NCI-H526 (cell line): ENCODE measurements at places on chromosomes 2 and 18.

DNA sequence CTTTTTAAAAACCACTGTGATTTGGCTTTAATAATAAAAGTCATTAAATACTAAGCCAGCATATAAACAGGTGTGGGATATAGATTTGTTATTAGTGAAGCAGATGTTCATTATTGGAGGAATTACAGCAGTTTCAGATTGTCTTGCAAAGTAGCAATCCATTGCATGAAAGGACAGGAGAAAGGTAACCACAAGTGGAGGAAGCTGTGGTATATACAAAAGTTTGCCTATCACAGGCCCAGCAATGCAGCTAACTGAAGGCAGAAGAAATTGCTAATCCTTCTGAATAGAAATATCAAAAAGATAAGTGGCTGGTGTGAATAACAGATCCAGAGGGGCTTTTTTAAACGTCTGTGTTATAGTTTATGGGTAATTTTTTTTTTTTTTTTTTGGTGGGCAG is 199.4 kb downstream of the ZNF385B start:
- DNase-seq = no peak

DNA sequence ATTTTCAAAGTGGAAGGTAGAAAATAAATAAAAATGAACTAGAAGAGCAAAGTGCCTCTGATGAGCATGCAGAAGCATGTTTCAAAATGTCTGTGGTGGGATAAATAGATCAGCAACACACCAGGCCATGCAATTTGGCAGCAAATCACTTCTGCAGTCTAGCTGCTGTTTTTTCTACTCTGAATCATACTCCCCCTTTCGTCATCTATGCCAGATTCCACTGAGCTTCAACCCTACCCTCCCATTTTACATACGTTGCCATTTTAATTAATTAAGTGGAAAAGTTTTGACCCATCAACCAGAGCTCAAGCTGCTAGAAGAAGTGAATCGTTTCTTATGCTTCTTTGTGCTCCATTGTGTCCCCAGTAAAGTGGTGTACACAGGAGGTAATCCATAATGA is 79.3 kb downstream of the NRXN1 start:
- no peak for DNase-seq

- no peak for DNase-seq
Observed at GRCh38 chr18:59902993-59903610, 3.3 kb downstream of the PMAIP1 start.

DNA sequence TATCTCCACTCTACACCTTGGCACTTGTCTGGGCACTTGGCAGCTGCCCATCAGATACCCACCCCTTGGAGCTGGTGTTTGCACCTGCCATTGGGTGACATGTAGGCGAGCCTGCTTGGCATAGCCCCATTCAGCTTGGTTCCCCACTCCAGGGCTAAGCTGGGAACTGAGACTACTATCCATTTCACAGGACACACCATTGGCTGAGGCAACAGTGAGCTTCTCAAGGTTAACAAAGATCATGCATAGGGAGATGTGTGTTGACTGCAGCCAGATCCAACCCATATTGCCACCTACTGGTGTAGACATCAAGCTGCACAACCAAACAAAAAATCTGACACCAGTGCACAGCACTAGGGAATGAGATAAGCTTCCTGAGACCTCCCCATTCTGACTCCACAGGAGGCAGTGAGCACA is 1389.8 kb upstream of the TMEFF2 start:
- DNase-seq = peak; percentile 53

DNA sequence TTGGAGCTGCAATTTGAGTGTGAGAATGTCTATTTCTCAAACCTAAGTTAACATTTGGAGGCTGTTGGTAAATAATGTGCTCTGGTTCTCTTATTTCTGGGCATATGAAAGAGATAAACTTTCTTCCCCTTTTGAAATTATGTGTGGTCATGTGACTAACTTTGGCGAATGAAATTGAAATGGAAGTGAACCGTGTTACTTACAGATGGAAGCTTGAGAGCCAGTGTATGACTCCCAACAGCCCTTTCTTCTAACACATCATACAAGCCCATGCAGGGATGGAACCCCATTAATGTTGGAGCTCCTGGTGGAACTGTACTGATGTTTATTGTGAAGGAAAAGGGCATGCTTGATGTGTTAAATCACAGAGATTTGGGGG is 725.8 kb downstream of the TSN start:
- no peak for DNase-seq

GRCh38 chr2:131049150-131049718 is 44.0 kb downstream of the FAM168B start:
- no peak for DNase-seq

DNA sequence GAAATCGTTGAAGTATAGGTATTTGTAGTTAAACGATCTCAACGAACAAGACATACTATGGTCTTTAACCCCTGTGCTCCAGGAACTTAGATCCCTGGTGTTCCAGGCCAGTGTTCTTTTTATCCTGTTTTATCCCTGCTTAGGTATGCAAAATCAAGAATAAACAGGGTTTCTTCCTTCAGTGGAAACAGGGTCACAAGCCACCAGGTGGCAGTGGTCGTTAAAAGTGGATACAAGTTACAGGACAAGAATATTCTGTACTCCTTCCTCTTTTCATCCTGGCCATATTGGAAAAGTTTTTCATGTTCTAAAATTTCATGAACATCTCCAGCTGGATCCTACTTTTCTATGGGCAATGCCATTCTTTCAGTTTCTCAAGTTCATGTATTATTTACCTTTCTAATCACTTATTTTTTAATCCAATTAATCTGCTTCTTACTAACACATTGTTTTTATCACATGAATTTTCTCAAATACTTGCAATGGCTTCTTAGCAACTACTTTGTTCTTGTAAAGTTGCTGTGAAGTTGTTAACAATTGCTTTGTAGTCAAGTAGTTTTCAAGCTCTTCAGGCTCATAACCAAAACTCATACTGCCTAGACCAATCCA is 16.4 kb upstream of the HNMT start:
- peak; percentile 75 for DNase-seq

DNA sequence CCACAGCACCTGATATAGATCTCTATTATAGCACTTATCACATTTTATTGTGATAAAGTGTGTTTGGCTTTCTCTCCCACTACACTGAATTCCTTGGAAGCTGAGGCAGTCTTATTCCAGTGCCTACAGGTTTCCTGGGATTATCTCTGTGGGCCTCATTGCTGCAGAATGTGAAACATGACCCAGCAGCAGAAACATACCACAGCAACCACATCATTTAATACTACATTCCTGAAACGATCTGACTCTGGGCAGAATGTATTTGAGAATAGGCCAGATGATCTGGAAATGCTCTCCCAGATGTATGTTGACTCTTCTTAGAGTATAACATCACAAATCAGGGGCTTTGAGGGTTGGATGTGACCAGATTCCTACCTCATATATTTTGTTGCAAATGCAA is 323.5 kb upstream of the TANK start:
- DNase-seq = no peak

- no peak for DNase-seq
Observed at GRCh38 chr2:9347411-9347881, 75.9 kb downstream of the ITGB1BP1 start.

DNA sequence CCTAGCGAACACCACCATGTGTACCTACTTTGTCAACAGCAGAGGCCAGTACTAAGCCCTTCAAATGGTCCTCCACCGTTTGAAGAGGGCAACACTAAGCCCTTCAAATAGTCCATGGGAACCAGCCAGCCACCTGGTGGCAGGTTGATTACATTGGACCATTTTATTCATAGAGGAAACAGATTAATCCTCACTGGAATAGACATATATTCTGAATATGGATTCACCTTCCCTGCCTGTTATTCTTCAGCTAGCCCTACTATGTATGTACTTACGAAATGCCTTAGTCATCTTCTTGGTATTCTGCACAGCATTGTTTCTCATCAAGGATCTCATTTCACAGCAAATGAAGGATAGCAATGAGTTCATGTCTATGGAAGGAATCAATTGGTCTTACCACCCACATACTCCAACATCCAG is 10.0 kb upstream of the ZNF396 start:
- DNase-seq = no peak

- no peak for DNase-seq
Observed at GRCh38 chr2:227876300-227876801, 4.9 kb downstream of the DAW1 start.

DNA sequence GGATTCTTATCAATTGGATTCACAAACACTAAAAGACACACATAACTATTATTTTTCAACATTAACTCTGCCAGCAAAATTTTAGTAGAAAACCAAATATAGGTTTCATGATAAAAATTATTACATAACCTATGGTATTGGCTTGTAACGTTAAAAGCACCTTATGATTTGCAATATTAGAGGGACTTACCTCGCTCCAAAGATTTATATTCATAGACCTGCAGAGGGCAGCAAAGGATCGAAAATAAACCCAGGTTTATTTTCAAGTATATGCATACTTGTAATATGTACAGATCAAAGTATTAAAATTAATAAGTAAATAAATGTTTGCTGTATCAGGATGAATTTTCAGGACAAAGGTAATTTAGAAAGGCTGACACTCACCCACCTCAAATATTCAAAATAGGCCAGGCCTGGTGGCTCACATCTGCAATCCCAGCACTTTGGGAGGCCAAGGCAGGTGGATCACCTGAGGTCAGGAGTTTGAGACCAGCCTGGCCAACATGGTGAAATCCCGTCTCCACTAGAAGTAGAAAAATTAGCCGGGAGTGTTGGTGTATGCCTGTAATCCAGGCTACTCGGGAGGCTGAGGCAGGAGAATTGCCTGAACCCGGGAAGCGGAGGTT is 45.3 kb downstream of the LRPPRC start:
- peak; percentile 49 for DNase-seq

DNA sequence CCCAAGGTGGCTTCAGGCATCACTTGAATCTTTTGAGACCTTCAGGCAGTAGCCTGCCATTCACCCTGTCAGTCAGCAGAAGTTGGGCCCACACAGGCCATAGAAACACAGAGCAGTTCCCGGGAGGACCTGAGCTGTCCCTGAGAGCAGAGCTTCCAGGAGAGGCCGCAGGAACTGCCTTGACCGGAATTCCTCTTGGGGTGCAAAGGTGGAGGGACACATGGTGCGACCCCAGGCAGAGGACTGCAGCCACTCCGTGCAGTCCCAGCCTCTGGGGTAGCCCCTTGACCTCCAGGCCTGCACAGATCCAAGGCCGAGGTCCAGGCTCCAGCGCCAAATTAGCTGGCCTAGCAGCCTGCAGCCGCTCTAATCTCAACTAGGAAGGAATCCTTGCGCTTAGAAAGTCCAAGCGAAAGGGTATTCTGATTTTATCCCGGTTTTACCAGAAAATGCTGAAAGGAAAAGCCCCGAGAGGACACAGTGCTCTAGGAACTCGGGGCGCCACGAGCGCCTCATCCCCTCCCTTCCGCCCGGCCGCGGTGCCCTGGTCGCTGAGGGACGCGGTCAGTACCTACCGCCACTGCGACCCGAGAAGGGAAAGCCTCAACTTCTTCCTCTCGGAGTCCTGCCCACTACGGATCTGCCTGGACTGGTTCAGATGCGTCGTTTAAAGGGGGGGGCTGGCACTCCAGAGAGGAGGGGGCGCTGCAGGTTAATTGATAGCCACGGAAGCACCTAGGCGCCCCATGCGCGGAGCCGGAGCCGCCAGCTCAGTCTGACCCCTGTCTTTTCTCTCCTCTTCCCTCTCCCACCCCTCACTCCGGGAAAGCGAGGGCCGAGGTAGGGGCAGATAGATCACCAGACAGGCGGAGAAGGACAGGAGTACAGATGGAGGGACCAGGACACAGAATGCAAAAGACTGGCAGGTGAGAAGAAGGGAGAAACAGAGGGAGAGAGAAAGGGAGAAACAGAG is 5.4 kb downstream of the SIX2 start:
- DNase-seq = no peak

DNA sequence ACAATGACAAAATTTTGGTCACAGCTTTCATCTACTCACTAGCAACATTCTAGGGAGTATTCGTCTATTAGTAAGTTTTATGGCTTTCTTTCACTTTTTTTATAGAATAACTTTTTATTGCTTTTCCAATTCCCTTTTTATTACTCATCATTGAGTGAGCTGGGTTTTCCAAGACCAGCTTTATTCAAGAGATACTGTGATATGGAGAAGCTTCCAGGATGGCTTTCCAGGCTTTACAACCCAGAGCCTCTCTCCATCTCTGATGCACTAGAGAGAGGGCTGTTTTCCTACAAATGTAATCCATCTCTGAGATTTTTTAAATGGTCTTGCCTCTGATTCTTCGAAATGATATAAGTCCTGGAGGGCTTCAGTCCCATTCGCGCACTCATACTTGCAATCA is 118.3 kb downstream of the LDLRAD4 start:
- no peak for DNase-seq

- no peak for DNase-seq
Observed at GRCh38 chr2:240069829-240070228, 16.5 kb upstream of the OR6B3 start.

DNA sequence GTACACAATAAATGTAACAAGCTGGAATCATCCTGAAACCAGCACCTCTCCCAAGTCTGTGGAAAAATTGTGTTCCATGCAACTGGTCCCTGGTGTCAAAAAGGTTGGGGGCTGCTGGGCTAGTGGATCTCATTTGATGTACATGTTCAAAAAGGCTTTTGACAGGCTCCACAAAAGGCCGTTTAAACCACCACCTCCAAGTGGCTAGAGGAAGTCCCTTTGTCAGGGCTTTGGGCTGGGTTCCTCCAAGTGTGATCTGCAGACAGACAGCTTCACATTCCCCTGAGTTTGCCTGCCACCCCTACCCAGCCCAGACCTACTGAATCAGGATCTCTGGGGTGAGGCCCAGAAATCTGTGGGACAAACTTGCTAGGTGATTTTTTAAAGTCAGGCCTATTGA is 84.7 kb downstream of the TGFA start:
- no peak for DNase-seq

- DNase-seq = no peak
Observed at GRCh38 chr2:217604527-217605194, 398.1 kb downstream of the TNS1 start.

GRCh38 chr2:210363261-210363660 is 48.3 kb upstream of the MYL1 start:
- DNase-seq = no peak

DNA sequence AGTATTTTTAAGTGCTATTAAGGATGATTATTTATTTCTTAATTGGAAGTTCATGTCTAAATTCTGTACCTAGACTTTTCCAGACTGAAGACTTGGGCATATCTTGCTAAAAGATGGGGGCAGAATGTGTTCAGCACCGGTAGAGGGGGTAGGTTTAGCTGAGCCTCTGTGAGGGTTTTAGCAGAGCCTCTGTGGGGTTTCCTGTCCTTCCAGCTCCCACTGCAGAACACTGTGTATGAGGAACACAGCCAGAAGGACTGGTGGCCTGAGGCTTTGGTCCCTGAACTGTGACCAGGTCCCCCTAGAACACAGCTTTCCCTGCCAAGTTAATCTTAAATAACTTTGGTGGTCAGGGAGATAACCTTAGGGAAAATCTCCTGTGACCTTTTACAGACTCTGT is 123.4 kb upstream of the EPC2 start:
- DNase-seq = no peak

GRCh38 chr2:118922254-118922653 is 19.7 kb upstream of the MARCO start:
- DNase-seq = no peak

GRCh38 chr2:150341982-150342680 is 145.3 kb downstream of the RND3 start:
- DNase-seq = no peak

- no peak for DNase-seq
Observed at GRCh38 chr2:210660-211059, 53.2 kb downstream of the SH3YL1 start.
